ENCODE measurements at places on chromosomes 5 and 9.
A peak's percentile ranks its signal among the peaks of the same experiment; 100 is the strongest.

DNA sequence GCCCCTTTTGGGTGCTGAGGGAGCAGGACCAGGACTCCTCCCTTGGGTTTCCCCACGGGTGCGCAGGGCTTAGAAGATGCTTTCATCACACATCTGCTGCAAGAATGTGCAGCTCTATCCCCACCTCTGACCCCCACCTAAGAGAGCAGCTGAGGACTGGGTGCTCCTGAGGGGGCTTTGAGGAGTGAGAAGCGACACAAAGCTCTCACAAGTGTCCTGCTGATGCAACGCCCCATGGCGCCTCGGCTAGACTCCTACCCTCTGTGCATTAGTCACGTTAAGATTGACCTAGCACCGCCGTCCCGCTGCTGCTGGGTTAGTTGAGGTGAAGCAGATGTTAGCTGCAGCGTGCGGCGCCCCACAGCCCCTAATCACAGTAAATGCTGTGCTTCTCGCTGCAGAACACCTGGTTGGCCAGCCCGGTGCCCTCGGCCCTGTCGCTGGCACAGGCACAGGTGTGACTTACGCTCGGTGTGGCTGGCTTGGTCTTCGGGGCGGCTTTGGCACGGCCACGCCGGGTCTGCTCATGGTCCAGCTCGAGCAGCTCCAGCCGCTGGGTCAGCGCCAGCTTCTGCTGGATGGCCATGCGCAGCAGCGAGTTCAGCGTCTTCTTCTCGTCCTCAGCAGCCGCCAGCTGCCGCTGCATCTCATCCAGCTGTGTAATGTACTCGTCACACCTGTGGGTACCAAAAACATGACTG is 45.0 kb upstream of the IPPK start:
- no peak for DNase-seq

DNA sequence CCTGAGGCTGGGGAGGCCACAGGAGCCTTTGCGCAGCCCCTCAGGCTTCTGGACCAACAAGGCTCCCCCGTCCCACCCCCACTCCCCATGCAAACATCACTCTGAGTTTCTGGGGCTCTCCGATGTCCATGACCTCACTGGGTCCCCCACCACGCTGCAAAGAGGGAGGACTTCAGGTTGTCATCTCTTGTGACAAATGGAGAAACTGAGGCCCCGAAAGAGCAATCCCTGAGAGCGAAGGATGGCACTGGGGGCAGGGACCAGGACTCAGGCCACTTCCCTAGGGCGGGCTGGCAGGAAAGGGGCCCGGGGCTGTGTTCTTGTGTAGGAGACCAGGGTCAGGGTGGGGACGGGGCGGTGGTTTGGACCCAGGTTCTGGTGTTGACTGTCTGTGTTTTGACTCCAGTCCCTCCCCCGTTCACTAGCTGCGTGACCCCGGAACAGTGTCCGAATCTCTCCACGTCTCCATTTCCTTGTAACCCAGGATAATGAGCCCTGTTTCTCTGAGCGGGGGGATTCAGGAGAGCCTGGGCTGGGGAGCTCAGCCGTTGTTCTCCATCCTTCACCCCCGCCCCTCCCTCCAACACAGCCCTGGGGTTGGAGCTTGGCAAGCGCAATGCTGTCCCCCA is 13.9 kb downstream of the FIBCD1 start:
- no peak for DNase-seq

- DNase-seq: no peak
Observed at GRCh38 chr9:87686520-87687090, 39.3 kb upstream of the CTSL start.

GRCh38 chr5:33806738-33807442 is 84.9 kb downstream of the ADAMTS12 start:
- DNase-seq: no peak

DNA sequence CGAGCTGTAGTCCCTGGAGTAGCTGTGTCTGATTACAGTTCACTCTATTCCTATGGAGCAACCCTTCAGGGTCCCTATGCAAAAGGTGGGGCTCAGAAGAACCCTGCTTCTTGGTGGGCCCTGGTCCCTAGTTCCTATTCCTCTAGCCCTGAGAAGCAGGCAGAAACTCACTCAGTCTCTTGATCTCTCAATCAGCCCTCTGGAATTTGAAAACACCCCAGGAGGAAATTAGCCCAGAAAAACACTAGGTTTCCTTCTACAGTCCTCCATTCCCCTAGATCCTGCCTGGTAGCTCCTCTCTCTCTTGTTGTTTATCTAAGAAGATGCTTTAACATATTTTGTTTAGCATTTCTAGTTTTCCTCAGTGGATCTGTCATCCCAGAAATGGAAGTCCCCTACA is 7.6 kb downstream of the RGS3 start:
- no peak for DNase-seq

GRCh38 chr9:94031380-94031779 is 52.9 kb upstream of the PTPDC1 start:
- DNase-seq: no peak

DNA sequence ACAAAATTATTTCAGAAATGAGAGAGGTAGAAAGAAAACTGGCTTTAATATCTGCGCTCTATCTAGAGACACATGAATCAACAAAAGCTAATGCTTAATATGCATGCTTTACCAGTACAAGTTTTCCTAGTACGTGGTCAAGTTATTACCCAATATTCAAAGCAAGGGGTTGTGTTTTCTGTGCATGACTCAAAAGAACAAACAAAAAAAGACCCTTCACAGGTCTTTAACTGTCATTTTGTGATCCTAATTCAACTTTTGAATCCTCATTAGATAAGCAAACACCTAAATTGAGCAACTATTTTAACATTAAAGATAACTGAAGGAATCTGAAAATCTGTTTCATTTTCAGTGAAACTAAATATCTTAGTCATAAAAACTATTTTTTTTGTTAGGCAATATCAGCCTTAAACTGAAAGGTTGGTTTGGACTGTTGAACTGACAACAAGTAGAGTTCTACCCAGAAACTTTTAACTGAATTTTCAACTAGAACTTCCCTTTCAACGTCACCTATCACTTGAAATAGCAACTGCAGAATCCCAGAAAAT is 12.5 kb downstream of the ST8SIA4 start:
- no peak for DNase-seq

DNA sequence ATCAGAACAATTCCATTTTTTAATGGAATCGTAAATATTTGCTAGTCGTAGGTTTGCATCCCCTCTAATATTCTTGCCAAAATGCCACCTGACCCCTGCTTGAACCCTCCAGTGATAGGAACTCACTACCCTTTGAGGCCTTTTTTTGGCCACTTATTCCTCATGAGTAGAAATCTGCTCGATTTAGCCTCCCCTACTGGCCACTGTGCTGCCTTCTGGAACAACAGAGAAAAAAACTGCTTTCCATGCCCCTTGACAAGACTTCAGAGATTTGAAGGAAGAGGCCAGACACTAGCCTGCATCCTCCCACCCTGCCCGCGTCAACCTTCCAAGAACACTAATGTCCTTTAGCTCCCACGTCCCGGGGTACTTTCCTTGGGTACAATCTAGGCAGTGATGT is 4.1 kb downstream of the CCDC69 start:
- no peak for DNase-seq

GRCh38 chr5:43855452-43855851 is 252.5 kb downstream of the NNT start:
- DNase-seq: no peak

DNA sequence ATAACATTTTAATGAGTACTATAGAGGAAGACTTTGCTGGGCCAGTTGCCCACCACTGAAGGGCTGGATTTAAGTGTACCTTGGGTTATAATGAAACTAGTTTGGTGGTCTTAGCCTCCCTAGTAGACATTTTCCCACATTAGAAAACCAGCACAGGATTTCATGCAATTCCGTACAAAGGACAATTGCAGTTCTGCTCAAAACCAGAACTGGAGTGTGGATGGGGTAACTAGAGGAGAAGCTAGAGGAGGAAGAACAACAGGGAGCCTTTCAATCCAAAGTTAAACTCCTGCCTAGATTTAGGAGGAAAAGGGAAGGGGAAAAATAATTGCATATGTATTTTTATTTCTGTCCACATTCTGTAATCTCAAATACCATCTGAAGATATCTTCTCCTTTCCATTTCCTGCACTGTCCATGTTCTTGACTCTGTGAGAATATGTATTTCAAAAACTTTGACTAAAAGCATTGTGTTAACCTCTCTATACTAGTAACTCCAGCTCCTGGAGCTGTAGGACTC is 97.5 kb upstream of the SSBP2 start:
- no peak for DNase-seq

GRCh38 chr5:180920710-180921109 is 21.8 kb downstream of the BTNL8 start:
- DNase-seq: no peak

GRCh38 chr5:159343295-159344094 is 13.2 kb upstream of the IL12B start:
- DNase-seq: no peak

GRCh38 chr9:87880116-87880515 is 2.6 kb upstream of the SPATA31E1 start:
- DNase-seq: no peak

GRCh38 chr5:99247346-99247745 is 318.5 kb upstream of the CHD1 start:
- DNase-seq: no peak

- peak; percentile 46 for DNase-seq
Observed at GRCh38 chr9:111482694-111483438, 1.3 kb downstream of the ECPAS start.

- no peak for DNase-seq
Observed at GRCh38 chr5:143771602-143772001, 40.4 kb upstream of the HMHB1 start.

- DNase-seq: no peak
Observed at GRCh38 chr9:95857124-95857523, 18.4 kb upstream of the ERCC6L2 start.

DNA sequence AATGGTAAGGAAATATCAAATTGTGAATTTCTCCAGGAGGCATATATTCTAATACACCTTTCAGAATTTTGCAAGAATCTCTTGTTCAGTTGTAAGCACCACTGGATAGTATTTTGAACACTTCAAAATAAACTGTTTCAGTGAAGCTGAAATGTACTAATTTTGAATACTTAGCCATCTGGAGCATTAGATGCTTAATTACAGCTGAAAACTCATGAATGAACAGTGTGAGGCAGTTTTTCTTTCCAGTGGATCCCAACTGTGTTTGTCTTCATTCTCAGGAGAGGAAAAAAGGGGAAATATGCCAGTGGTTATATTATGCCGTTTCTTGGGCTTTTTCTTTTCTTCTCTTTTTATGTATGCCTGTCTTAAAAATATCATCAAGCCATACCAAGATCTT is 306.0 kb upstream of the SEMA6A start:
- DNase-seq: no peak

DNA sequence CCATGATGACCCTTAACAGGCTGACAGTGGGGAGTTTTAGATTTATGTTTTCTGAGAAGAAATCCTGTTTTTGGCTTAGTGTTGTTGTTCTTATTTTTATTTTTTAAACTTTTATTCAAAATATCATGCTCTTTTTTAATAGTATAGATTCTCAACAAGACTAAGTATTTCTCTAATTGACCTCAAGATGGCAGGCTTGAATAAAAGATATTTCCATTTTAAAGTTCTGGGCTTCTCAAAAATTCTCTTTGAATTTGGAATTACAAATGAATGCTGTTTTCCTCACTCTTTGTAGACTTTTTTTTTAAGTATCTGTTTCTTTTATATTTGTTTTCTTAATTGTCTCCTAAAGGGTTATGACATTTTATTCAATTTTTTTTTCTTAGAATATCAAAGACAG is 50.0 kb upstream of the SH3GL2 start:
- no peak for DNase-seq

DNA sequence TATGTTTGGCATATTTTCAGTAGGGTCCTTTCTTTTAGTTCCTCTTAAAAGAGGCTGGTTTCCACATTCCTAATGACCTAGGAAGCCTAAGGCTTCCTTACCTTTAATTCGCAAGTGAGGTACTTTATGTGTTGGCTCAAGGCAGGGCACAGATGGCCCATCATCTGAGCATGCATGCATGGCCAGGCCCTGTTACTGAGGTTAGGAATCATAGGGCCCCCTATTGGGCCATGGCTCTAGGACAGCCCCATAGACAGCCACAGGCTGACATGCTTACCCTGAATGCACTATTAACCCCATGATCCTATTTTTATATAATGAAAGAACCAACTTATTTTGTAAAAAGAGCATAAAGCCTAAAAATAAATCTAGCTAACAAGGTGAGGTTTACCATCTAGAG is 271.4 kb downstream of the ELAVL2 start:
- DNase-seq: no peak

DNA sequence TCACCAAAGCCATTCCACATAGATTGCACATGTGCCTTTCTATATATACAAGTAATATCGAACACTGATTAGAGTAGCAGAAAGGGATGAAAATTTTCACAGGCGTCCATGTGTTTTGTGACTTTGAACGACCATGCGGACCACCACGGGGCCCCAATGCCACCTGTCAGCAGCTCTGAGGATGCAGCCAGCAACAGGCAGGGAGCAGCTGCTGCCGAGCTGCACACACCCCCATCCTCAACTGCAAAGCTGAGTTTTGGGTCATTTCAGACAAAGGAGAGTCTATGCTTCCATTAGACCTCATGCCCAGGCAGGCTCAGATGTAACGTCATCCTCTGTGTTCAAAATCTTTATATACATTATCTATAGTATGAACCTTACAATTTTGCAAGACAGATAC is 503.8 kb downstream of the IRX1 start:
- no peak for DNase-seq

DNA sequence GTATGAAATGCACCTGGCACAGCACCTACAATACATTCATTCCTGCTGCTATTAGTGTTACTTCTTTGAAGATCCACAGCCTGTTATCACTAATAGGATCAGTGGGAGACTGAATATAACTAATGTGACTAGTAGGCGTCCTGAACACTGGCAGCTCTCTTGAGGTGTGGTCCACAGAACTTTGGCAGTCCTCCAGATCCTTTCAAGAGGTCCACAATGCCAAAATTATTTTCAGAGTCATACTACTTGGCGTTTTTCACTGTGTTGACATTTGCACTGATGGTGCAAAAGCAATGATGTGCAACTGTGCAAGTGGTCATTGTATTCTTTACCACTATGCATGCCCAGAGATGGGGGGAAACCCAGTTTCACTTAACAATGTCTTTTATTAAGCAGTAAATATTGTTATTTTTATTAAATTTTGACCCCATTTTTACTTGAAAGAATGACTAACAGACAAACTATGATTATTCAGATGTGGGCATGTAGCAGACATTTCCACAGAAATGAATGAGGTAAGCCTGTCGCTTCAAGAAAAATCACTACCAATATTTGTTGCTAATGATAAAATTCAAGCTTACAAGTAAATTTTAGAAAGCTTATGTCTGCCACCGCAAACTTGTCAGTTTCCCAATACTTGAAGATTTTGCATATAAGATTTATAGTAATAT is 48.9 kb downstream of the ADRB2 start:
- DNase-seq: no peak

DNA sequence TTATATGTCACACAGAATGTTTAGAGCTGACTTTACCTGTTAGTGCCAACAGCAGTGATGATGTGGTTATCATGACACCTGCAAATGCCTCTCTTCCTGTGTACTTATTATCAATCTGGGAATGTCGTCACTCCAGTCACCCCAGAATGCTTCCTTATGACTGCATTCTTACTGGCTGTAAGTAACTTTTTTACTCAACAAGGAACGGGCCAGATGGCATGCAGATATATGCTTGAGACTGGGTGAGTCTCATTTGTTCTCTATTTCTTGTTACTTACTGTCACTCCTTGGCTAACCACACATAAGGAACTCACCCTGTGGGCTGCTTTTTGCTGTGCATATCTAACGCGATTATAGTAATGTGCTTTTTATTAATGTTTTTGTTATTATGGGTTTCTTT is 385.5 kb upstream of the MEF2C start:
- no peak for DNase-seq
